ENCODE measurements at places on chromosomes 4 and X. TPM values are rescaled to one million over a fixed set of nuclear protein-coding genes. Genes with fewer than 3 reads are reported as not detected.

The FRG2 gene
- total RNA-seq: 0.10 TPM

The SMIM43 gene
- not detected for total RNA-seq

GRCh38 chrX:51461053-51462044 is 35.0 kb downstream of the NUDT11 start:
- H3K4me1 ChIP-seq: no peaks in the 10 kb centered on the region
- H3K4me3 ChIP-seq: no peak overlapping the region

DNA sequence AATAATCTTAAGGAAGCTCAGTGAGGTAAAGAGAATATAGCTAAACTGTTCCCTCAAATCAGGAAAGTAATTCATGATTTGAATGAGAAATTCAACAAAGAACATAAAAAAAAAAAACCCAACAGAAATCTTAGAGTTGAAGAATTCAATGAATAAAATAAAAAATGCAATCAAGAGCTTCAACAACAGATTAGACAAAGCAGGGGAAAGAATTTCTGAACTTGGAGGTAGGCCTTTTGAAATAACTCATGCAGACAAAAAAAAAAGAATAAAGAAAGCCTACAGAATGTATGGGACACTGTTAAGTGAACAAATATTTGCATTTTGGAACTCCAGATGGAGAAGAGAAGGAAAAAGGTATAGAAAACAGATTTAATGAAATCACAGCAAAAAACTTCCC is 77.9 kb downstream of the CBR4 start:
- H3K4me3 ChIP-seq: no peak overlapping the region
- peaks cover 23% of the 10 kb centered on the region for H3K36me3 ChIP-seq
- no peaks in the 10 kb centered on the region for H3K27me3 ChIP-seq
- no peak for DNase-seq
- H3K4me1 ChIP-seq: no peaks in the 10 kb centered on the region

DNA sequence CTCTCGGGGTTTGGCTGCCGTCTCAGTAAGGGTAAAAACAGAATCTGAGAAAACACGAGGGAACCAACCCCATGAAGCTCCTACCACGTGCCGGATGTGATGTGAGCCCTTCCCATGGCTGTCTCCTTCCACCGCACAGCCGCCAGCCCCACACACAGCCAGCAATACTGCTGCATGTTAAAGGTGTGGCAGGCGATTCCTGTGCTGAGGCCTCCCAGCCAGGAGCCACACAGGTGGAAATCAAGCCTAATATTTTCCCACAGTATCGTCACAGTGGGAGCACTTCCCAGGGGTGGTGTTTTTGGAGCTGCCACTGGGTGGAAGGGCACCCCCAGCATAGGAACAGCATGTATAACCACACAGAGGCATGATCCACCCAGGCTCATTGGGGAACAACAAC is 77.5 kb downstream of the SLC2A9 start:
- no peaks in the 10 kb centered on the region for H3K27me3 ChIP-seq
- H3K4me1 ChIP-seq: no peaks in the 10 kb centered on the region
- no peak overlapping the region for H3K4me3 ChIP-seq
- no peak for DNase-seq

DNA sequence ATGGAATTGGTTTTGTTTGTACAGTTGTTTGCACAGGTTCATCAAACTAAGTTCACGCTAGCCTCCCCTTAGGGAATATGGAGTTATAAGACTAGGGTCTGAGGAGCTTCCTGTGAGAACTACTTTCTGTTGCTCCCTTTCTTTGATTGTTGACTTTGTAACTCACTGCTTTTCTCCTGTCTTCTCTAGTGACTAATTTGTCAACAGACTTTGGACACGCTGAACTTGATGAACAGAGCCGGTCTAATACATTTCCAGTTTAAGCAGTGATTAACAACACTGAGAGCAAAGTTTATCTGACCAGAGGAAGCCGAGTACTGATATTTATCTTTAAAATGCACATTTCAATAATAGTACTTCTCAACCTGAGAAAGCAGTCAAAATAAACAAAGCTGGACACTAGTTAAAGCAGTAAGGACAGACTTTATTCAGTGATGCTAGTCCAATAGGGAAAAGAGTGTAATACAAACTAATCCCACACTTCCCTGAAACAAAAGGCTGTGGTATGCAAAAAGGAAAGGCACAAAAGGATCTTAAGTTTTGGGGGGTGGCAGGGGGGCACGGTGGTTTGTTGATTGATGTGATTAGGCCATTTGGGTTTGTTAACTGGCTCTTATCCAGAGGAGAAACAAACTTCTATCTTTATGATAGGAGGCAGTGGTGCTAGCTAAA is 2.7 kb upstream of the NUDT9 start:
- no peaks in the 10 kb centered on the region for H3K27me3 ChIP-seq
- H3K4me1 ChIP-seq: peaks cover 18% of the 10 kb centered on the region
- no peak overlapping the region for H3K27ac ChIP-seq
- H3K4me3 ChIP-seq: no peak overlapping the region
- DNase-seq: no peak

Measured in activated CD4-positive, alpha-beta memory T cell treated with anti-CD3 and anti-CD28 coated beads for 36 hours (primary cell).